ENCODE measurements at places on chromosomes 3 and 15.

DNA sequence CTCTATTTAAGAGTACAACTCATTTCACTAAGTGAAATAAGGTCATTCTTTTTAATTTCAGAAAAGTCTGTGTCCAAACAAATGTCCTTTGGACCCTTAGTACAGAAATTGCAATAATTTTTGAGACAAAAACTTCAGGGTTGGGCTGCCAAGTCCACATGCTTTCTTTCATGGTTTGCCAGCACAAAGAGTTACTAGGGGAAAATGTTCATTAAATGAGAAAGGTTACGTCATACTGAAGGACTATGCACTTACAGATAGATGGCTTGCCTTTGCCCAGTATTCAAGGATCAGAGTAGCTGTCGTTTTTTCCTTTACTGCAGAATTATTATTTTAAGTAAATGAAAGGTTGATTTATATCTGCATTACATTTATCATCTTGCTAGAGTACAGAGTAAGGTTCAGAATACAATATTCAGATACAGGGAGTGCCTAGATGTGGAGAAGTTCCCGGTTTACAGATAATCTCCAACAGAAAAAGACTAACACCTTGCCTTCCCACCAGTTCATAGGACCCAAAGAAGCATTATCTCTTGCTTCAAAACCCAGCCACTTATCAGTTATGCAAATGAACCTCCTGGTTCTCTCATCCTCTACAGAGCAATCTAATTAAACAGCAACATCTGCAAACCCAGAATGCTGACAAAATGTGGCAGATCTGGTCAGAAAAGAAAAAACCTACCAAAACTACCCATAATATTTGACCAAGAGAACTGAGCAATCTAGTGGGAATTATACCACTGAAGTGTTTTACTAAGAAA is 179.3 kb downstream of the FRMD5 start:
- DNase-seq: no peak

- DNase-seq: no peak
These were observed 54.7 kb upstream of the CD47 start for GRCh38 chr3:108145578-108145977.

DNA sequence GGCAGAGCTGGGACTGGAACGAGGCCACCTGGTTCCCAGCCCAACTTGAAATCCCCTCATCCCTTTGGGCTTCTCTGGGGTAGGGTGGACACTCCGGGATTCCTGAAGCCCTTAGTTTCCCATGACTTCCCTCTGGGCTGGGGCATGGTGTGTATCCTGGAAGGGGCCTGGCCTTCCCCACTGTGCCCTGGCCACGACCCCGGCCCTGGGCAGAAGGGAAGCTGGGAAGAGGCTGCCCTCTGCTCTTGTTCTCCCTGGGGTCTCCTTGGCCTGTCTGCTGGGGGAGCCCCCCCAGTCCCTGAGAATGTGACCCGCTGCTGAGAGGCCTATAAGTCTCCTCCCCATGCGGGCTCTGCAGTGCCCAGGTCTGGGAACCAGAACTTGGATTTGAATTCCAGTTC is 104.9 kb downstream of the LINGO1 start:
- DNase-seq: no peak

DNA sequence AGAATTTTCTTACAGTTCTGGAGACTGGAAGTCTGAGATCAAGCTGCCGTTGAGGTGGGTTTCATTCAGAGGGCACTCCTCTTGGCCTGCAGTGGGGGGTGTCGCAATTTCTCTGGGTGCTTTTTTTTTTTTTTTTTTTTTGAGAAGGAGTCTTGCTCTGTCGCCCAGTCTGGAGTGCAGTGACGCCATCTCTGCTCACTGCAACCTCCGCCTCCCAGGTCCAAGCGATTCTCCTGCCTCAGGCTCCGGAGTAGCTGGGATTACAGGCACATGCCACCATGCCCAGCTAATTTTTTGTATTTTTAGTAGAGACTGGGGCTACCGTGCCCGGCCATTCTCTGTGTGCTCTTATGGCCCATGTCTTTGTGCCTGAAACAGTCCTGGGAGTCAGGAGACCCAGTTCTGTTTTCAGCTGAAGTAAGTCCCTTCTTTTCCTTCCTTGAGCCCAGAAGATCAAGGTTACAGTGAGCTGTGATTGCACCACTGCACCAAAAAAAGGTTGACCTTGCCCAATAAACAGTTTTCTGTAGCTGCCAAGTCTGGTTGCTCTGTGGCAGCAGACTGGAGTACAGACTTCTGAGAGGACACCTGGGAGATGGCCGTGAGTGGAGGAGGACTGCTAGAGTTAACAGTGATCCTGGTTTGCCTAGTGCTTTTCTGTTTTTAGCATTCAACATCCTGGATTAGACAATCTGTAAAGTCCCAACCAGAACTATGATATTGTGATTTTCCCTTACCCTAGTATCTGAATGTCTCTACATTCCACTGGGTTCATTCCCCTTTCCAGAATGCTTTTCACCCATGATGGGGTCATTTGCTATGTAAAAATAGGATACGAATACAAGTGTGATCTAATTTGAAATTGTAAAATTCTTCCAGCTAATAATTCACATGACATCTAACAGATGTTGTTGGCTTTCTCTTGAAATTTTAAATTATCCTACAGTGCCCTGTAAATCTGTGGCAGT is 76.6 kb upstream of the RNF7 start:
- no peak for DNase-seq

GRCh38 chr15:58923284-58923683 is 10.2 kb downstream of the SLTM start:
- no peak for DNase-seq

- DNase-seq: no peak
These were observed 4.5 kb downstream of the SLC49A4 start for GRCh38 chr3:122799322-122799721.

DNA sequence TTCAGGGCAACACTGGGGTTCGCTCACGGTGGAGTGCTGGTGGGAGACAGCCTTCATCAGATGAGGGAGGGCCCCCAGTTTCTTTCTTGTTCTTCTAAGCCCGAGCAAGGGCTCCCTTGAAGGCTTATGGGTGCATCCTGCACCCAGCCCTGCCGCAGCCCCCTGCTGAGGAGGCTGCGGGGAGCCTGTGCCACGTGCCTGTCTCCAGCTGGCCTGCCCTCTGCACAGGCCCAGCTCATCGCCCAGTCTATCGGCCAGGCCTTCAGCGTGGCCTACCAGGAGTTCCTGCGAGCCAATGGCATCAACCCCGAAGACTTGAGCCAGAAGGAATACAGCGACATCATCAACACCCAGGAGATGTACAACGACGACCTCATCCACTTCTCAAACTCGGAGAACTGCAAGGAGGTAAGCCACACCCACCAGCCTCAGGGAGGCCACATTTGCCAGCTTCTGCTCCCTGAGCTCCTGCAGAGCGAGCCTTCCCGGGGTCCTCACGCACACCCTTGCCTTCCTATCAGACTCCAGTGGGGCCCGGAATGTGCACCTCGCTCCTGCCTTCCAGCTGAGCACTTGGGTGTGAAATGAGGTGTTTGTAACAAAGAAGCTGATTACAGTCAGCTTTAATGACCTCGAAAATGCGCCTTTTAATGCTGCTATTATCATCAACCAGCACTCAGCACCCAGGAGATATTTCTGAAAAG is 164.3 kb downstream of the NSMCE3 start:
- no peak for DNase-seq
